Brain (organoid and tissue), 16 donors: ENCODE measurements at places on chromosomes 7 and 10.

DNA sequence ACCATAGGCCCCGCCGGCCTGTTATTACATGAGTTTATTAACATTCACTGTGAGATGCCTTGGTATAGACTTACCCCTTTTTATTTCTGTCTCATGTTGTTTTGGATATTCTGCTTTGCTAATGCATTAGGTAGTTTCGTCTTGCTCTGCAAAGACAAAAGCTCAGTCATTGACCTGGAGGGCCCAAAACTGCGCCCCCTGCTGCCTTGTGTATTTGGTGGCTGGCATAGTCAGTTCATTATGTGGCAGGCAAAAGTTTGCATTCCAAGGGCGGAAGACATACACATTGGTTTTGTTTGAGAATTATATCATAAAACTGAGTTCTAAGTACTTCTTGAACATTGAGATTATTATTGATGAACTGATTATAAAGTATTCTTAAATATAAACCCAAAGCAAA, 372.5 kb downstream of the SDK1 start:
- no peak for DNase-seq

GRCh38 chr7:63925626-63926460, 72.8 kb upstream of the ZNF722 start:
- DNase-seq: peak; percentile 34

DNA sequence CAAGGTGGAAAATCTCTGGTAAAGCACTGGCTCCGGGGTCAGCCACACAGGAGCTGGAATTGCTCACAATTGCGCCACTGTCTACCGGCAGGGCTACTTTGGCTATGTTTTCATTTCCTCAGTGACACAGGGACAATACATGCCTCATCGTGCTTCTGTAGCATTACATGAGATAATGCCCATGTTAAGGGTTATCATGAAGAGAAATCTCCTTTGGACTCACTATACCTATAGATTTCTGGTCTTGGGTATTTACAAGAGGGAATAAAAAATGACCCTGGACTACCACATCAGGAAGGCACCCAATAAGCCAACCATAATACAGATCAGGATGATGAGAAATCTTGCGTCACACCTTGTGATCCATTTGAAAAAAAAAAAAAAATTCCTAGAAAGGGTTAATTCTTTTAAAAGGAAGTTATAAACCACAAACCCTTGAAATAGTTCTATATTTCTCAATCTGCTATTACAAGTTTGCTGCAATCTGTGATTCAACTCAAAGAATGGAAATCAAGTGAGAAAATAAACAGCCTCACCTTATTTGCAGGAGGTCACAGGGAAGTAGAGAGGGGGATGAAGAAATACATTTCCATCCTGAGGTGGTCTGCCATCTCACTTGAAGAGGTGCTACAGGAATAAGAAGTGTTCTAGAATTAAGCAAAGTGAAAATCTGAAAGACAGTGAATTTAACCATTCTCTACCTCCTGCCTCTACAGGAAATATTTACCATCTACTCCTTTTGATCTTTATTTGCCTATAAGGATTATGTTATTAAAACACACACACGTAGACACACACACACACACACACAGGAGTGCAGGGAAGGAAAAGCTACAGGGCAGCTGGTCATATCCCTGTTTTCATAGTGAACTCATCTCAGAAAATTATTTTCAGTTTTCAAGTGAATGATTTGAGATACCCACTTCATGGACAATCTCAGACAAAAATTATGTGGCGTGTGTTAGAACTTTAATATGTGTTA, 231.3 kb upstream of the CELF2 start:
- DNase-seq: no peak

GRCh38 chr7:13111230-13111629, 423.8 kb downstream of the ARL4A start:
- DNase-seq: no peak

GRCh38 chr7:27196287-27196767, 3.6 kb downstream of the HOXA13 start:
- peak; percentile 90 for DNase-seq

- peak; percentile 22 for DNase-seq
These were observed 669 bp downstream of the PI4K2A start for GRCh38 chr10:97640868-97641811.

GRCh38 chr7:16661924-16662323, 15.9 kb downstream of the BZW2 start:
- DNase-seq: no peak

- DNase-seq: no peak
These were observed 540.3 kb upstream of the MGMT start for GRCh38 chr10:128926711-128927110.

- DNase-seq: no peak
These were observed 171.7 kb downstream of the DNAJB6 start for GRCh38 chr7:157508477-157508881.

DNA sequence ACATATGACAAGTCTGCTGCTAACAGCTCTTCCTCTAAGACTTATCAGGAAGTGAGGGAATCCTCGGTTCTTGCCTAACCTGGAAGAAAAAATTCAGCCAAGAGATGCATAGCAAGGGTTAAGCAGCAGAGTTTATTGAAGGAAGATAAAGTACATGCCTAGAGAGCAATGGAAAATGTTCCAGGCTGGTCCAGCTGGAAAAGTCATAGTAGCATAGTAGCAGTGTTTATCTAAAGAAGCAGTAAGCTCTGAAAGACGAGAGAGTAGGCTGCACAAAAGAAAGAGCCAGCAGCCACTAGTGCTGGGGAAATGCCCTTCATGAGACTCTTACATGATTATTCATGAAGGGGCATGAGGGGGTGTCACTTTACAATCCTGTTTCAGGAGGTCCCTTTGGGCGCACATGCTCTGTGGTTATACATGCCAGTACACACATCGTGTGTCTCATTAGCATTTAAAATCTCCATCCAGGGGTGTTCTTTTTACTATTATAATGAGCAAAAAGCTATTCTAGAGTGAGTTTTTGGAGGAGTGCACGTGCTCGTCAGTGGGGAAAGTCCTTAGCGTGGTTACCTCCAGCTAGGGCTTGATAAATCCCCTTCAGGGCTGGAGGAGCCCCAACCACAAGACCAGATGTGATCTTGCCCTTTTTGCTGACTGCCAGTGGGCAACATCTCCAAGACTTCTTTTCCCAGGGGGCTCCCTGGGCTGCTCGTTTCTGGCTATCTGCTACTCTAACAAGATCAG, 716.1 kb downstream of the PARD3 start:
- no peak for DNase-seq

DNA sequence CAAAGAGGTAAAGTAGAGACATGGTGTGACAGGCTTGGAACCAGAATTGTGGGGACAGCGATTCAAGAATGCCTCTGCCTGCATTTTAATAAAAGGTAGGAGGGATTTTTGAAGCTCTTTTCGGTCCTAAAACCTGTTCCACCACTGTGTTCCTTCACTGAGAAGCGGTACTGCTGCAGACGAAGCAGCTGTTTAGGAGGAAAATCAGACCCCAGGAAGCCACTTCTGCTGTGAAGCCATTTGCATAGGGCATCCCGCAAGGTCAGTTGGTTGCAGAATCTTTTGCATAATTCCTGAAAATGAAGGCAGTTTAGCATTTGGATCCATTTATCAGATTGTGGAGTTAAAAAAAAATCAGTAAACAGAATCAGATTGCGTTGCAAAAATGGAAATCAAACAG, 183.3 kb upstream of the PRKCQ start:
- DNase-seq: peak; percentile 60

DNA sequence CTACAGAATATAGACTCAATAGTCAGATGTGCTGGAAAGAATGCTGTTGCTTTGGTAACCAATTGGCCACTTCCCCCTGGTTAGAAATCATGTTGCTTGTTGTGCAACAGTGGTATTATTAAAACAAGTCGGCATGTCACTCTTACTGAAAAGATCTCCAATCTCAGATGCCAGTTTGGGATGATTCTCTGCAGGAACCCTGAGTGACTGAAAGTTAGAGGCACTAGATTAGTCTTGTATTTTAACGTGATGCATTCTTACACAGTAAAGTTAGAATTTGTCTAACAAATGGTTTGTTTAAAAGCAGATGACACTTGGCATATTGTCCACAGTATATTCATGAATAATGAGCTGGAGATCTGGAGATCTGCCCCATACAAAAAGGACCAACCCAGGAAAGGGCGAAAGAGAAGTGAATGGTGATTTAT, 287.6 kb downstream of the TWIST1 start:
- DNase-seq: peak; percentile 11

GRCh38 chr10:114024876-114025610, 18.6 kb upstream of the ADRB1 start:
- no peak for DNase-seq

DNA sequence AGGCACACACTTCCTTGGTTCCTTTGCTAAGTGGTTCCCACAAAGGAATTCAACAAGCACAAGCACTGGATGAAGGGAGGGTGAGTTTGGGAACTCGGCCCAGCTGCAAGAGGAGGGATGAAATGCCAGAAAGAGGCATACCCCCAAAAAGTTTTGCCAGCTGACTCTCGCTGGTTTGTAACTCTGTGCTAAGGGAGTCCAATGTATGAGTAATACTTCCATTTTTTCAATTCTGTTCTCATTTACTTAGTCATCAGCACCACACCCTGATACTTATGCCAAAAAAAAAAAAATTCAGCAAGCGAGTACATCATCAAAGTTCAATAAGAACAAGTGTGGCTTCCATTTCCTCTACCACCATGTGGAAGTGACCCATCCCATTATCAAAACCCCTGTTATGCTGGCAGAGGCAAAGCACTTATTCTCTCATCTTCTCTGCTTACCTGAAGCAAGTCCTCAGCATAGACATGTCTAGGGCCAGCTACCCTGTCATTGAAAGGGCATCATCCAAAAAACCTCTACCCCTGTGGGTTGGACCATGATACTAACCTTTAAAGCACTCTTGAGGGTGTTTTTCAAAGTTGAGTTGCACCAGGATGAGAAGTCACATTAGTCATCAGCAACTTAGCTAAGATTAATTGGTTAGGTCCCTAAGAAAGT, 6.9 kb upstream of the HYCC1 start:
- DNase-seq: no peak

DNA sequence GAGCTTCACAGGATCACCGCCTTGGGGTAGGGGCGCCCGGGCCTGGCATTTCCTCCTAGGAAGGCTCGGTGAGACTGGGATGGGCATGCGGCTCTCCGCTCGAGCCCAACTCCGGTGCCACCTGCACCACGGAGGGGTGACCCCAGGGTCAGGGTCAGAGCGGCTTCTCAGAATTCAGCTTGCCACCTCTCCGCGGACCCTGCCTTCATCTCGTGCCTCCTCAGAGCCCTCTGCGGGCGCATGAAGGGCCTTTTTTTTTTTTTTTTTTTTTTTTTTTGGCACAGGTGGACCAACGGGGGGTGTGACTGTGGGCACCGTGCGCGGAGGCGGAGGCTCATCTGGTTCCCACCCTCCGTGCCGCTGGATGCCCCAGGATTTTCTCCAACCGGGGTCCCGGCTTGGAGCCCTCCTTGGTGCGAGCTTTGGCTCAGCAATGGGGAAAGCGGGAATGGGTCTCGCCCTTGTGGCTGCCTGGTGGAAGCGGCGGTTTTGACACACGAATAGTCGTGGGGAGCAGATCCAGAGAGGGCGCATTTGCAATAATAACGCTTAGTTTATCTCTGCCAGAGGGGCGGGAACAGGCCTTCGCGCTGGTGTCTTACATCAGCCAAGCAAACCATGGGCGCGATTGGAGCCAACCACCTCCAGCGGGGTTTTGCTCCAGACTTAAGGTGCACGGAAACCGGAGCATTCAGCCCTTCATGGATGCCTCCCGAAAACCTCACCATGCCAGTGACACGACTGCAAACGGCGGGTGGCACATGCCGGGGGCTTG, 5.0 kb upstream of the TNRC18 start:
- DNase-seq: peak; percentile 94

- DNase-seq: no peak
These were observed 409.4 kb downstream of the GRM8 start for GRCh38 chr7:126843336-126843735.

- DNase-seq: no peak
These were observed 142.5 kb upstream of the SP8 start for GRCh38 chr7:20929199-20929598.

GRCh38 chr10:49446031-49446430, 50.1 kb upstream of the DRGX start:
- no peak for DNase-seq

- DNase-seq: no peak
These were observed 168.8 kb upstream of the PPP2R2D start for GRCh38 chr10:131731780-131732630.

DNA sequence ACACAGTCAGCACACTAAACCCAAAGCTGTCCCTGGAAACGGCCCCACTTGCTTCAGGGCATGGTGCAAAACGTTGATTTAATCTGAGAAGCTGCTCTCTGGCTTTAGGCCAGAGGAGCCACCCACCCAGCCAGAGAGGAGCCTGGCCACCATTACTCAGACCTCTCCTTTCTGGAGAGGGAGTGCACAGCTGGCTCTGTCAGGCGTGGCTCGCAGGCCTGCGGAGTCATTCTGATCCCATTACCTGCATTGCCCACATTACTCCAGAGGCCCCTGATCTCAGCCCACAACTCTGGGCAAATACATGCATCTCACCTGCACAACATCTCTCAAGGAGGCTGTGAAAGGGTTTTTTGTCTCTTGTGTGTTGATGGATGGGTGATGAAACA, 370.0 kb upstream of the IGFBP3 start:
- no peak for DNase-seq

DNA sequence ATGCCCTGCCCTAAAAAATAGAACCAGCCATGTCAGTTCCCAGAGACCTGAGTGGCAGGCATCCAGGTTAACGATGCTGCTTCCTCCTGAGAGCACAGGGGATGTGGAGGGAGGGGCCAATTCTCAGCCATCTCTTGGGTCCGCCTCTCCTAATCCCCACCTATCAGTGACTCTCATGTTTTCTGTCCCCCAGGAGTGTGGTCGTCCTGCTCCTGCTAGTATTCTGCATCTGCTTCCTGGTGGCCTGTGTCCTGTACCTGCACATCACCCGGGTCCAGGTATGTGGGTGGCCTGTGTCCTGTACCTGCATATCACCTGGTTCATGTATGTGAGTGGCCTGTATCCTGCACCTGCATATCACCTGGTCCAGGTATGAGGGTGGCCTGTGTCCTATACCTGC, 105.3 kb downstream of the ADCY1 start:
- DNase-seq: no peak

- no peak for DNase-seq
These were observed 383.9 kb downstream of the AUTS2 start for GRCh38 chr7:69982197-69982596.

- no peak for DNase-seq
These were observed 226.0 kb downstream of the CELF2 start for GRCh38 chr10:11243425-11244222.

GRCh38 chr7:133165529-133165928, 83.6 kb upstream of the CHCHD3 start:
- peak; percentile 51 for DNase-seq

DNA sequence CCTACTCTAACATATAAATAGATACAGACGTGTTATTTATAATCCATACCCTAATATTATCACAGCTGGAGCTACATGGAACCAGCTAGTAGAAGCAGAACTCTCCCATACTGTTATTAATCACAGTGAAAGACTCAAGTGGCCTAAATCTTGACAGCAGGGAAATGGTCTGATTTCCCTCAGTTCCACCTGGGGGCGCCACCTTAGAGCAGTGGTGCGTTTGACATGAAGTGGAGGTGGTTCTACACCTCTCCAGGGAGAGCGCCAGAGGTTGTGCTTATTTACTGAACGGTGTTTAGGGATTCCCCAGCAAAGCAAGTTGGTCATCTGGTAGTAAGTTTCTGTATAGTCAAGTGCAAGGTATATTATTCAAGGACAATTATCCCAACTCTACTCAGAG, 17.6 kb downstream of the DNTT start:
- no peak for DNase-seq

- no peak for DNase-seq
These were observed 488.5 kb downstream of the DNAJB6 start for GRCh38 chr7:157825325-157825724.
